ENCODE measurements at places on chromosomes 13 and 19. TPM values are rescaled to one million over a fixed set of nuclear protein-coding genes. Genes with fewer than 3 reads are reported as not detected.

The EMP3 gene
- 109 TPM for total RNA-seq

The FCGBP gene
- 4,808 TPM for total RNA-seq

The ZNF93 gene
- total RNA-seq = 3.2 TPM

The GJB6 gene
- not detected for total RNA-seq

The BRME1 gene
- total RNA-seq = 10.8 TPM

The FCER2 gene
- total RNA-seq = 0.29 TPM

The ZSCAN1 gene
- not detected for total RNA-seq

The PGLYRP1 gene
- not detected for total RNA-seq
